ENCODE measurements at places on chromosomes 16 and 17. TPM values are rescaled to one million over a fixed set of nuclear protein-coding genes. Genes with fewer than 3 reads are reported as not detected.

The GP1BA gene
- 0.22 TPM for total RNA-seq

The GCGR gene
- total RNA-seq, result 0.27 TPM

The UBTF gene
- total RNA-seq, result 133 TPM

The IGSF6 gene
- total RNA-seq, result 0.99 TPM

The WSCD1 gene
- total RNA-seq, result 87.2 TPM

The SNX20 gene
- 0.16 TPM for total RNA-seq

The ASIC2 gene
- total RNA-seq, result 11.5 TPM

The ABCC12 gene
- not detected for total RNA-seq

The NUPR1 gene
- total RNA-seq, result 2.5 TPM

The TSPAN10 gene
- 39.1 TPM for total RNA-seq

The STAT5A gene
- 15.6 TPM for total RNA-seq

The ULK2 gene
- total RNA-seq, result 41.9 TPM

The TIMP2 gene
- 119 TPM for total RNA-seq

The IRX6 gene
- 8.0 TPM for total RNA-seq

The NPB gene
- total RNA-seq, result 4.9 TPM

The PRKCB gene
- 32.5 TPM for total RNA-seq

The ST6GALNAC2 gene
- 28.5 TPM for total RNA-seq

The KCNJ12 gene
- 9.8 TPM for total RNA-seq

The RAB37 gene
- total RNA-seq, result 1.6 TPM

The CHST5 gene
- 1.6 TPM for total RNA-seq

The CIAO2B gene
- 87.1 TPM for total RNA-seq

The KIF2B gene
- total RNA-seq, result not detected

The PITPNM3 gene
- 5.3 TPM for total RNA-seq

The CCP110 gene
- total RNA-seq, result 73.2 TPM

The KRTAP3-2 gene
- total RNA-seq, result not detected

The KRT39 gene
- 0.44 TPM for total RNA-seq

The ZMYND15 gene
- total RNA-seq, result 0.27 TPM
